ENCODE measurements at places on chromosomes 12 and 14.

DNA sequence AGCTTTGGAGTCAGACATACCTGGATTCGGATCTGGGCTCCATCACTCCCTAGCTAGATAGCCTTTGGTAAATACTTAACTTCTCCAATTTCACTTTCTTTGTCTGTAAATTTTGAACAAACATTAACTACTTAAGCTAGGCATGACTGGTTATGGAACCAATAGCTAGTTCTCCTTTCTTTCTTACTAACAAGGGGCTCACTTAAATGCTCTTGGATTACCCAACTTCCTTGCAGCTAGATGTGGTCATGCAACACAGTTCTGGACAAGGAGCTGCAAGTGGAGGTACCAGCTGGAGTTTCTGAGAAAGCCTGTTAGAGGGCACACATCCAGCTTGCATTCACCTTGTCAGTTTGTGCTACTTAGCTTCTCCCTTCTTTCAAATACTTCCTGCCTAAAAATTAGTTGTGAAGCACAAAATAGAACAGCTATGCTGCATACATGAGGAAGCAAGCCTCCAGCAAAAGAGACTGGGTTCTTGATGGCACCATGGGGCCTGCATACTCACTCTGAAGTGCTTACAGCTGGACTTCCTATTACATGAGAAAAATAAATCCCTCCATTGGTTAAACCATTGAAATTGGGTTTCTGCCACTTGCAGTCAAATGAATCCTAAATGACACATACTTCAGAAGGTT, 210.1 kb upstream of the EEA1 start:
- no peak for DNase-seq

DNA sequence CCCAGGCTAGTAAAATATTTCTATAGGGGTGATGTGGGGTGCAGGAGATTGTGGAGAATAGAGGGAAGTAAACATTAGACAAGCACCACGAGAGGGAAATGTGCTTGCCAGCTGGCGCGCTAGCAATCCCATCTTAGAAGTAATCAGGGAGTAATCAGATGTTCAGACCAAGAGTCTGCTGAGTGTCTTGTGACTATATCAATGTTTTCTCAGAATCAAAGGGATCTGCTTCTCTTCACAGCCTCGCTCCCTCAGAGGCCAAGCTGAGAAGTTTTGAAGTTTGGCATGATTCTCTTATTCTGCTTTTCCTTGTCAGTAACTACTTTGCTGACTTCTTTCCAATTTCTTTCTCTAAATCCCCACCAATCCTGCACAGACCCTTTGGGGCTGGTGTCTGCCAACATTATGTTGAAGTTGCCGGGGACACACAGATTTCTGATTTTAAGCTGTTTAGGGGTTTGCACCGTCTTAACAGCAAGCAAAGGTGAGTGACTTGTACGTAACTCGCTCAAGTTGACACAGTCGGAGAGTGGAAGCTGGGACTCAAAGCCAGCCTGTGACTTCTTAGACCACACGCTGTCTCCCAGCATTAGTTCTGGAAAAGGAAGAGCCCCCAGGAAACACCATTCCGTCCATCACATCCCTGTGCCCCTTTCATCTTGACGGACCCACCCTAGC, 22.0 kb upstream of the TSPAN9 start:
- DNase-seq = no peak

DNA sequence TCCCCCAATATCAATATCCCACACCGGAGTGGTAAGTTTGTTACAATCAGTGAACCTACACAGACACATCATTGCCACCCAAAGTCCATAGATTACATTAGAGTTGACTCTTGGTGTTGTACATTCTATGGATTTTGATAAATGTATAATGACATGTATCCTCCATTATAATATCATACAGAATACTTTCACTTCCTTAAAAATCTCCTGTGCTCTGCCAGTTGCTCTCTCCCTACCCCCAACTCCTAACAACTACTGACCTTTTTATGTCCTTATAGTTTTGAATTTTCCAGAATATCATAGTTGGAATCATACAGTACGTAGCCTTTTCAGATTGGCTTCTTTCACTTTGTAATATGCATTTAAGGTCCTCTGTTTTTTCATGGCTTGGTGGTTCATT, 48.4 kb downstream of the SLC4A8 start:
- DNase-seq = no peak

- no peak for DNase-seq
These were observed 19.2 kb upstream of the MAP1LC3B2 start for GRCh38 chr12:116539905-116540482.

DNA sequence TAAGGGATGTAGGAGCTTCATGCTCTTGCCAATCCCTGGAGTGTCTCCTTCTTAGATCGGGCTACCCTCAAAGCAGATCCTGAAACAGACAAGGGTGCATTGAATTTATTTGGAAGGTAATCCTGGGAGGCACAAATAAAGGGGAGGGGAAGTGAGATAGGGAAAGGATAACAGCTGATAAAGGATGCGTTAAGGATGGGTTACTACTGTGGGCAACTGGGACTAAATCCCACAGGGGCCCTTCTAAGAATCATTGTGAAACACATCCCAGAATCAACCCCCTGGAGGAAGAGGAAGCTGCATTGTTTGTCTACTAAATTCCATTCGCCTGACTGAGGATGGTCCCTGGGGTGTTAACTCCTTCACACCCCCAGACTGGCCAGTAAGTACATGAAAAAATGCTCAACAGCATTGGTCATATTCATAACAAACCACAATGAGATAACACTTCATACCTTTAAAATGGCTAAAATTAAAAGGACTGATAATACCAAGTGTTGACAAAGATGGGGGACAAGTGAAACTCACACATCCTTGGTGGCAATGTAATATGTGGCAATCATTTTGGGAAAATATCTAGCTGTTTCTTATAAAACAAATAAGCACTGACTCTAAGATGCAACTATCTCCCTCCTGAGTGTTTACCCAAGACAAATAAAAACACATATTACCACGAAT, 37.0 kb upstream of the CMKLR1 start:
- no peak for DNase-seq

DNA sequence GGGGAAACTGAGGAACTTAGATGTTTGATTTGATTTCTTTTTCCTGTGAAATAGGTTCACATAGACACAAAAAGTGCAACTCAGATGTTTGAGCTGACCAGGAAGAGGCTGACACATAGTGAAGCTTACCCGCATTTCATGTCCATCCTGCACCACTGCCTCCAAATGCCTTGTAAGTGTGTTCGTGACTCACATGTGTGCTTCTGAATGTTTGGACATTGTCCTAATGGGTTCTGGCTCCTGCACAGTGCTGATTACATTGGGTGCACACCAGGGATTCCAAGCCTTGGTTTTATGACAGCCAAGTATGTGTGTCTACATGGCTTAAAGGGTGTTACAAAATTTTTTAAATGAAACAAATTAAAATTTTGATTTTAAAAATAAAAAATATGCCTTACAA, 137.4 kb downstream of the DAAM1 start:
- no peak for DNase-seq

- DNase-seq = no peak
These were observed 242.4 kb downstream of the SLC15A4 start for GRCh38 chr12:128581321-128581761.

DNA sequence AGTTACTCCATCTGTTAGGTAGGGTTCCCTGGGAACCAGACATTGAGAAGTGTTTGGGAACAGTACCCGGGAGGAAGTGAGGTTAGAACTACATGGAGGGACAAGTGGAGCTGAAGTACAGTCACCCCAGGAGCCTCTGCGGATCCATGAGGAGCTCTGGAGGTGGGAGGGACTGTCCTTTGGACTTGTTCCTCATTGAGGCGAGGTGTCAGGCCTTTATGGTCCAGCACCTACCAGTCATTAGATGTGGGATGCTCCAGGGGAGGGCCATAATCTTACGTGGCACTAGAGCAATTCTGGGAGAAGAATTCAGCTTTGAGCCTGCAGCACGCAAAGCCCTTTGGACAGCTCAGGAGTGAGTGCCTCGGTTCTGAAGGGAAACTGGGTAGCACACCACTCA, 142.8 kb downstream of the DACT1 start:
- no peak for DNase-seq

DNA sequence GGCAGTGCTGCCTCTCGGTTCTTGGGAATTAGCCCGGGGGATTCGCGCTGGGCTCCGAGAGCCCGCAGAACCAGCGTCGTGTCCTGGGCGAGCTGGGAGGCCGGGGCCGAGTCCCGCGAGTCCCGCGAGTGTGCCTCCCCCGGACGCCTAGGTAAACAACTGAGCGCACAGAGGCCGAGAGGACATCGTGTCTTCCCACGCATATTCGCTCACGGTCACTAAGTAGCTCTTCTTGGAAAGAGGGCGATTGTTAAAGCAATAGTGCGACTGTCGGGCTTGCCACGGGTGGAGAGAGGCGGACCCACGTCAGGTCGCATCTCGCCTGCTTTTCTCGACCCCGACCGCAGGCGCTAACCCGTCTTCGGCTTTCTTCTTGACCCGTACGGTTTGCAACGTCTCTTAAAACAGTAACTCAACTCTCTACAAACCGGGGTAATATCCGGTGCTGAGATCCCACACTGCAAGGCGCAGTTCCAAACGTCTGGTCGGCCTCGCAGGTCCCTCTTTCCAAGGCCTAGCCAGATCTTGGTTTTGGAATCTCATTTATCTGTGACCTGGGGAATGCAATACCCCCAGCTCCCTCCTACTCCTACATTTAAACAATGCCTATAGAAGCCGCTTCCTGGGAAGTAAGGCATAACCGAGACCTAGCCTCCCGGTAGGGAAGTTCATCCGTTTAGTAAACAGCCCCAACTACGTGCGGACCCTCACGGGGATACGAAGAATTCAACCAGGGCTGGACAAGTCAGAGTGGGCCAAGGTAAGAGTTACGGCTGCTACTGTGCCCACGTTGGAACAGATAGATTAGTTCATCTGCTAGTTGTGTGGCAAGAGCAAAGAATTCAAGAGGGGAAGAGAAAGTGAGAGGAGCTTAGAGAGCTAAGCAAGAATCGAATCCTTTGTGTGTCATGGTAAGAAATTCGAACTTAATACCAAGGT, 736 bp upstream of the PHLDA1 start:
- no peak for DNase-seq
